ENCODE measurements at places on chromosomes 3 and 15.

DNA sequence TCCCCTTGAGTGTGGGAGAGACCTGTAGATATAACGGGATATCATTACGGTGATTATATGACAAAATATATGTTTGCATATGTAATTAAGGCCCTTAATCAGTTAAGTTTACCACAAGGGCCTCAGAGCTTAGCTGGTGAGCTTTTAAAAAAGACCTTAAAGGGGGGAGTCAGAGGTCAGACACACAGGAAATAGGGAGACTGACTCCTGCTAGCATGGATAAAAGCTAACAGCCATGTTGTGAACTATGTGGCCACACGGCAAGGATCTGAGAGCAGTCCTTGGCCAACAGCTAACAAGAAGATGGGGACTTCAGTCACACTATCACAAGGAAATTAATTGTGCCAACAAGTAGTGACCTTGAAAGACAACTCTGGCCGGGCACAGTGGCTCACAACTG lies 3.1 kb downstream of the STAG1 start:
- H3K36me3 ChIP-seq, result peaks cover 14% of the 10 kb centered on the region
- H3K27ac ChIP-seq, result peak overlapping the region; percentile 52
- H3K4me3 ChIP-seq, result no peak overlapping the region

GRCh38 chr3:105691053-105691452 lies 177.8 kb downstream of the CBLB start:
- peaks cover 8% of the 10 kb centered on the region for H3K36me3 ChIP-seq
- no peak overlapping the region for H3K4me3 ChIP-seq
- H3K27ac ChIP-seq, result no peak overlapping the region
- no peaks in the 10 kb centered on the region for H3K4me1 ChIP-seq

DNA sequence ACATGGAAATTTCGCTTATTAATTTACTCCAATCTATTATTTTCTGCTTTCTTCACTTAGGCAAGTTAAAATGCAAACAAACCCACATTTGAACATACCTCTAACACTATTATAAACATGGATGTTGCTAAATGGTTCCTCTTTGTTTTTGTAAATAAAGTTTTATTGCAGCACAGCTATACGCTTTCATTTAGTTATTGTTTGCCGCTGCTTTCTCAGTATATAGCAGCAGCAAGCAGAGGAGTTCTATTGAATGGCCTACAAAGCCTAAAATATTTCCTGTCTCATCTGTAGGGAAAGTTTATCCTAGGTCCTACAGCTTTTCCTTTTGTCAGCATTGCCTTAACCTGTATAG lies 7.9 kb upstream of the CHD2 start:
- no peak overlapping the region for H3K27ac ChIP-seq
- peaks cover 89% of the 10 kb centered on the region for H3K4me1 ChIP-seq
- H3K36me3 ChIP-seq, result peaks cover 85% of the 10 kb centered on the region

DNA sequence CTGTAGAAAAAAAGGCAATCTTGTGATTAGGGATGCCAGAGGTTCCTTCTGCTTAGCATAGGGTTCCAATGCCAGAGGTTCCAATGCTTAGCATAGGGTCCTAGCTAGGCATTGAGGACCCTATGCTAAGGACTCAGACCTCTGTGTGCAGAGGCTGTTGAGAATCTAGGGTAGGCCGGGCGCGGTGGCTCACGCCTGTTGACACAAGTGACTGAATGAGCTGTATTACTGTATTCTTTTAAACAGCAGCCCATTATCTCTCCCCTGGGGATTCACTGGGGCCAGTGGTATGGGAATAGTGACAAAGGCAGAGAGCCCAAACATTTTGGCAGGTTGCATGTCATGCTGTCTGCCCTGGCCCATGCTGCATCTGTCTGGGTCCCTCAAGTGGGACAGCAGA lies 16.2 kb downstream of the PAK6 start:
- no peak overlapping the region for H3K27ac ChIP-seq
- no peak overlapping the region for H3K4me3 ChIP-seq
- no peaks in the 10 kb centered on the region for H3K36me3 ChIP-seq
- DNase-seq, result no peak

DNA sequence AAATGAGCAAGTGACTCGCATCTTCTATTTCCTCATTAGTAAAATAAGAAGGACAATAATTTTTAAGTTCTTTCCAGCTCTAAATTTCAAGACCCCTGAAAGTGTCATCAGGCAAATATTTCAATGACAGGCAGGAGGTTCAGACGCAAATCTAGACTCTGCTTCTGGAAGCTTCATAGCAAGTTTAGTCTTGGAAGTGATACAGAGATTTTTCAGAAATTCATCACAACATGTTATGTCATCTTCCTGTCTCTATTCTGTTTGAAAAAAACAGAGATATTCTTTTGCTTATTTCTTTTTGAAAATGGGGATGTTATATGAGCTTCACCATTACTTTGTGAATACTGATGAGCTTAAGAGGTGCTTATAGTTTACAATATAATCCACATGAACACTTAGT lies 74.0 kb downstream of the C3orf85 start:
- no peaks in the 10 kb centered on the region for H3K36me3 ChIP-seq
- H3K4me1 ChIP-seq, result no peaks in the 10 kb centered on the region
- no peak overlapping the region for H3K4me3 ChIP-seq
- no peak for DNase-seq

DNA sequence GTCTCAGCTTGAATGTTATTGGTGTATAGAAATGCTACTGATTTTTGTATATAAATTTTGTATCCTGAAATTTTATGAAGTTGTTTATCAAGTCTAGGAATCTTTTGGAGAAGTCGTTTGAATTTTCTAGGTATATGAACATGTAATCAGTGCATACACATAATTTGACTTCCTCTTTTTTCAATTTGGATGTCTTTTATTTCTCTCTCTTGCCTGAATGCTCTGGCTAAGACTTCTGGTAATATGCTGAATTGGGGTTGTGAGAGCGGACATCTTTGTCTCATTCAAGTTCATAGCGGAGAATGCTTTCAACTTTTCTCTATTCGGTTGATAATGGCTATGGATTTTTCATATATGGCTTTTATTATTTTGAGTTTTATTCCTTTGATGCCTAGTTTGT lies 100.9 kb upstream of the MCTP2 start:
- no peak for DNase-seq
- no peak overlapping the region for H3K27ac ChIP-seq
- no peak overlapping the region for H3K4me3 ChIP-seq
- H3K4me1 ChIP-seq, result 0 out of 2 replicates have a peak, but pooled peaks cover under 1% of the 10 kb centered on the region

DNA sequence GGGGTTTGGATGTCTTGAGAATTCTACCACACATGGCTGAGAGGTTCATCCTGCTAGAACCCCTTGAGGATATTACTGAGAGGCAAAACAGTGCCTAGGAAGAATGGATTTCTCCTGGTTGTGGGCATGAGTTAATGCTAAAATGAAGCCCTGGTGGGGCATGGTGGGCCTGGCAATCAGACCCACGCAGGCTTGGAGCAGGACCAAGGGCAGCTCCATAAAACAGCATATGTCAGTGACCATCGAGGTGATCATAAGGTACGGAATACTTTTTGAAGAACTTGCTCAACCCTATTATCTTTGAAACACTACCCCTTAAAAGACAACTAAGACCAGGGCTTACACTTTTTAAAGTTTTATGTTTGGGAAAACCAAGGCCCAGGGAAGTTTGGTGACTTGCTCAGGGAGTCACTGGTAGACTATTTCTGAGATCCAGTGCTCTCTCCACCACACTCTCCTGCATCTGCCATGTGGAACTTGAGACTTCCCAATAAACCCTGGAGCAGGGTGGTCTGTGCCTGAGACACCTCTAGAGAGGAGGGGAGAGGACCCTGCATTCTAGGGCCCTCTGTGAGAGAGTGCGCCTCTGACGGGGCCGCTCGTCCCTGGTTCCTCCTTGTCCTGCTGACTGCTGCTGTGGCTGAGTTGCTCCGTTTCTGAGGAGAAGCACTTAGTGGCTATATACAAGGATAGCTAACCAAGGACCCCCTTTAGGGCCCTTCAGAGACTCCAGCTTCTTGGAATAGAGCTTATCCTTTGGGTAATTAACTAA lies 28.0 kb upstream of the TIMP4 start:
- peaks cover 71% of the 10 kb centered on the region for H3K4me1 ChIP-seq
- H3K36me3 ChIP-seq, result no peaks in the 10 kb centered on the region
- no peak for DNase-seq
- H3K4me3 ChIP-seq, result no peak overlapping the region

DNA sequence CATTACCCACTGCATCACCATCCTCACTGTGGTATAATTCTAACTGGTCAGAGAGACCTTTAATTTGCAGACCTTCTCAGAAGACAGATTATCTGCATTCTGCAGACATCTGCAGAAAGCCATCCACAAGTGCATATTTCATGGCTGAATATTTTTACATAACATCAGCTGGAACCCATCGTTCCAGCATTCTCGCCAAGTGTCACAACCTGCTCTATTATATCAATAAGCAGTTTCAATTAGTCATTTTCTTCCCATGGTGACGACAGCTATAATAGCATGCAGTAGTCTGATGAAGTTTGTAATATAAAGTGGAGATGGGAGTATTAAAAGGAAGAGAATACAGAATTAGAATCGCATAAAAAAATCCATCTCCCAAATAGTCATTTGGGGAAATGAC lies 334.7 kb downstream of the FHIT start:
- no peaks in the 10 kb centered on the region for H3K36me3 ChIP-seq
- DNase-seq, result no peak
- H3K4me1 ChIP-seq, result no peaks in the 10 kb centered on the region
- no peak overlapping the region for H3K27ac ChIP-seq
- H3K27me3 ChIP-seq, result no peaks in the 10 kb centered on the region
- no peak overlapping the region for H3K4me3 ChIP-seq

DNA sequence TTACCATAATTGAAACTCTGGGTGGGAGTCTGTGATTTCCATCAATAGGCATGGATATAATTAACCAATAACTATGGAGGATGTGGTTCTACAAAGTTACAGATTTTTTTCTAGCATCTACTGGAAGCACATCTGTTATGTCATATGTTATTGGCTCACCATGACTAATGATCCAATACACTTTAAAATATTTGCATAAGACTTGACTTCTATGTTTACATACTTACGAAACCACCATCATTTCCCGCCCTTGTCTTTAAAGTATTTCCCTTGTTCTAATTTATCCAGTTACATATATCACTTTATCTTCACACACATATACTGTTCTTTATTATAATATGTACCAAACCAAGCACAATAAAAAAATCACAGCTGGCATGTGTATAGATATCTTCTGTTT lies 380.3 kb upstream of the CBLB start:
- H3K36me3 ChIP-seq, result no peaks in the 10 kb centered on the region
- no peak overlapping the region for H3K27ac ChIP-seq
- H3K4me1 ChIP-seq, result no peaks in the 10 kb centered on the region
- H3K27me3 ChIP-seq, result no peaks in the 10 kb centered on the region
- H3K4me3 ChIP-seq, result no peak overlapping the region
- no peak for DNase-seq

DNA sequence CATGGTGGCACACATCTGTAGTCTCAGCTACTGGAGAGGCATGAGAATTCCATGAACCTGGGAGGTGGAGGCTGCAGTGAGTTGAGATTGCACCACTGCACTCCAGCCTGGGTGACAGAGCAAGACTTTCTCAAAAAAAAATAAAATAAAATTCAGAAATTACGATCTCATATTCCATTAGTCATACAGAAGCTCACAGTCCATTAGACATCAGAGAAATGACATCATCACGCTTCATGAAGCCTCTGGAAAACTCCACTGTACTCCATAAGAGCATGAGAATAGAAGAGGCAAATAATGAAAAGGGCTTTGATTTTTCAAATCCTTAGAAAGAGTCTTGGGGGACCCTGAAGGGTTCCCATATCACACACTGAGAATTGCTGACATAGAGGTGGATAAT lies 145.0 kb upstream of the MITF start:
- no peak overlapping the region for H3K27ac ChIP-seq
- no peaks in the 10 kb centered on the region for H3K36me3 ChIP-seq
- no peaks in the 10 kb centered on the region for H3K4me1 ChIP-seq
- no peak overlapping the region for H3K4me3 ChIP-seq
- DNase-seq, result no peak

DNA sequence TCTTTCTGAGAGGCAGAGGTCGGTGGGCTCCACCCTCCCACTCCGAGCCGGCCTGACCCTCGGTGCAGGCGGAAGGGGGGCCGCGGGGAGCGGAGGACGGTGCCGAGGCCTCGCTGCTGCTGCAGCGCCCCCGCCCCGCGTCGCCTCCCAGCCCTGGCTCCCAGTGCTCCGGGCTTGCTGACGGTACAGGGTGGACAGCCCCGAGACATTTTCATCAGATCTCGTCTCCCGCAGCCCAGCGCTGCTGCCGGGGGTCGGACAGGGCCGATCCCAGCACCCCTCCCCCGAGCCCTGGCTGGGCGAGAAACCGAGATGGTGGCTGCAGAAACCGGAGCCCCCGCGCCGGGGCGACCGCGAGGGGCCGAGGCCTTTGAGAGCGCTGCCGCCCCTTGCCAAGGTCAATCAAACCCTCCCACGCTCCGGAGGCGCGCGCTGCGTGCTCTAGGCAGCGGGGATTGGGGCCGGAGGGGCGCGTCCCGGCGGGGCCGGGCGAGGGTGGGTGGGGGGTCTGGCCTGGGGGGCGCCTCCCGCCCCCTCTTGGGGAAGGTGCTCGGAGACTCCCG lies 42.5 kb downstream of the EPHB3 start:
- H3K27ac ChIP-seq, result no peak overlapping the region
- H3K36me3 ChIP-seq, result no peaks in the 10 kb centered on the region
- H3K27me3 ChIP-seq, result no peaks in the 10 kb centered on the region
- DNase-seq, result no peak
- no peaks in the 10 kb centered on the region for H3K4me1 ChIP-seq

DNA sequence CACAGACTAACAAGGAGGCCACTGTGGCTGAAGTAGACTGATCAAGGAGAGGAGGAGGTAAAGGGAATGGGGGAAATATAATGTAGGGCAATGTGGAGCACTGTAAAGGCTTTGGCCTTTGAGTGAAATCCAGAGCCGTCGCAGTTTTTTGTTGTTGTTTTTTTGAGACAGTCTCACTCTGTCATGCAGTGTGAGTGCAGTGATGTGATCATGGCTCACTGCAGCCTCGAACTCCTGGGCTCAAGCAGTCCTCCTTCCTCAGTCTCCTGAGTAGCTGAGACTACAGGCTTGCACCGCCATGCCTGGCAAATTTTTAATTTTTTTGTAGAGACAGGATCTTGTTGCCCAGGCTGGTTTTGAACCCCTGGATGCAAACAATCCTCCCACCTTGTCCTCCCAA lies 32.2 kb downstream of the PPP4R2 start:
- H3K4me3 ChIP-seq, result no peak overlapping the region
- peaks cover 41% of the 10 kb centered on the region for H3K36me3 ChIP-seq

DNA sequence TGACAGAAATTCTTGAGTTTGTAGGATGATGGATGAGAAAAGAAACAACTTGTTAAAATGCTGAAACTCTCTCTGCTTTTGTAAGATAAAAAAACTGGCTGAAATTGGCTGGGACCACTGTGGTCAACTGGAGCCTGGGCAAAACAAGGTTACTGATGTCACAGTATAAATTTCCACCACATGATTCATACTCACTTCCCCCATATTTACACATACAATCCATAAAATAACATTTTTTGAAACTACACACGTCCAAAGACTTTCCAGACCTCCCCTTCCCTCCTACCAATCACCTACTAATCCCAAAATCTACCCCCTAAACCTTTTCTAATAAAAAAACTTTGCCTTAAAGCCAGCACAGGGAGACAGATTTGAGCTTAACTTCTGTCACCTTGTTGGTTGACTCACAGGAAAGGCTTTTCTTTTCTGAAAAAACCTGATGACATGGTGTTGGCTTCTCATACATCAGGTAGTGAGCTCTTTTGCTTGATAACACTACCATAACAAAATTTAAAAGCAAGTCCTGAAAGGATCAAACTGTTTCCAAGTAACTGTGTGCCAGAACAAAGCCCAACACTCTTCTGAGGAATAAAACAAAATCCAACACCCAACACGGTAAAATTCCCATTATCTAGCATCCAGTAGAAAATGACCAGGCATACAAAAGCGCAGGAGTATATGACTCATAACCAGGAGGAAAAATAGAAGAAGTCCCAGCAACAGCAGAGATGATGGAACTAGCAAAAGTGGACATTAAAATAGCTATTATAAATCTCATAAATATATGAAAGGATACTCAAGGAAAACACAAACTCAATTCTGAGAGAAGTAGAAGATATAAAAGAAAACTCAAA lies 87.3 kb upstream of the SNRK start:
- H3K27me3 ChIP-seq, result peaks cover 3% of the 10 kb centered on the region
- no peak overlapping the region for H3K27ac ChIP-seq

Measured in DND-41 (cell line).